SW 1271 (cell line): ENCODE measurements at places on chromosomes 2 and 18.

GRCh38 chr2:187390891-187391290 lies 57.2 kb downstream of the CALCRL start:
- DNase-seq = peak; percentile 68

DNA sequence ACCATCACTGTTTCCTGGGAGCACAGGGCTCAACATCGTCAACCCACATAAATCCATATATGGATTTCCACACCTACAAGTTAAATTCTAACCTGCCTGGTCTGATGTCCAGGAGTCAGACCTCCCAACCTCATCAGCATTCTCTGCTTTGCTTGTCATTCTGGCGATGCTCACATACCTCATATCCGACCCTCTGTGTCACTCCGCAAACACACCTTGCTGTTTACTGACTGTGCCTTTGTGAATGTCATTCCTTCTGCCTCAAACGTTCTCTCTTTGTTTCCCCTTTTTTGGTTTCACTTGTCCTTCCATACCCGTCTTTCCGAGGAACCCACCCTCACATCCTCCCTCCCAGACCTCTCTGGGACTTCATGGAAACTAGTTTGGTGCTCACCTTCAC lies 187.1 kb downstream of the ACTR3 start:
- no peak for DNase-seq

DNA sequence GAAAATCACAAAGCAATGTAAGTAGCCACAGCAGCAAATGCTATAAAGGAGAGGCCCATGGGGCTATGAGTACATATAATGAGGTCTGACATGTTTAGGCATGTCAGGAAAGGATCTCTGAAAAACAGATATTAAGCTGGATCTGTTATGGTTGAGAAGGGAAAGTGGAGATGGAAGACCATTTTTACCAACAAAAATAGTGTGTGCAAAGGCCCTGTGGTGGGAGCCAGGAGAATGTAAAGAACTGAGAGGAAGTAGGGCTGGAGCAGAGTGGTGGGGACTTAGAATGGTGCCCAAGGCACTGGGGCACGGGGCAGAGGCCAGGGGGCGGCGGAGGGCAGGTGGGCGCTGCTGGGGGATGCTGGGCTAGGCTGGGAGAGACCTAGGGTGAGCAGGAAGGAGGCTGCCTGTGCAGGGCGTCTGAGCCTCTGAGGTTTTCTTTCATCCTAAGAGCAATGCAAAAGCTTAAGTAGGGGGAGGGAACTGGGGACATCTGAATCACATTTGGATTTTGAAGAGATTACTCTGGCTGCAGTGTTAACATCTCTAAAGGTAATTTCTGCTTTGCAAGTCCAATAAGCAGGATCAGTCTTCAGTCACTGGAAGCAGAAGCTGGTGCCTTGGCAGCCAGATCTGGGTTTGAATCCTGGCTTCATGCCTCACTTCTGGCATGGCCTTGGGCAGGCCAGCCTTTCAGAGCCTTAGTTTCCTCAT lies 4.9 kb upstream of the AGFG1 start:
- DNase-seq = no peak

DNA sequence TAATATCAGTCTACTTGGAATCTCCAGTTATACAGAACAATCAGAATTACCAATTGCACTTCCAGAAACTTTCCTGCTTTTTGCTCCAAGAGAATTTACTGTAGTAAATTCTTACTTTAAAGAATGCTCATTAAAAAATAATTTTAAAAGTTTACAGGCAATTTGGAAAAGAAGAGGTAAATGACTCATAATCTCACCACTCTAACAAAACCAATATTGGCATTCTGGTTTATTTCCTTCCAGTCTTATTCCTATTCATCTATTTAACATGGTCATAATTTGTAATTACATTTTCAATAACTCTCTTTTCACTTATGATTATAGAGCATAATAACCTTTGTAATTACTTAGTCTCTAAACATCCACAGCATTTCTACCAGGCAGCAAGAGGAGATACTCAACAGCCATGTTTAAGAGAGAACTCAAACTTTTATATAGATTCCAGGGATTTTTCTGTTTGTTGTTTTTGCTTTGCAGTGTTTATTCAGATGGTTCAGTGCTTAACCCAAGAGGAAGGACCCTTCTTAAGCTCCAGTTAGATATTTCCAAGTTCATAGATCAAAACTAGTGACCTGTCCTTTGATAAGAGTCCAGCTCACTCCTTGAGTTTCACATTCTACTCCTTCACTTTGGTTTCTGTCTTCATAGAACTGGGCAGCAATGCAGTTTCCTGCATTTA lies 464.7 kb downstream of the TXNL1 start:
- no peak for DNase-seq

DNA sequence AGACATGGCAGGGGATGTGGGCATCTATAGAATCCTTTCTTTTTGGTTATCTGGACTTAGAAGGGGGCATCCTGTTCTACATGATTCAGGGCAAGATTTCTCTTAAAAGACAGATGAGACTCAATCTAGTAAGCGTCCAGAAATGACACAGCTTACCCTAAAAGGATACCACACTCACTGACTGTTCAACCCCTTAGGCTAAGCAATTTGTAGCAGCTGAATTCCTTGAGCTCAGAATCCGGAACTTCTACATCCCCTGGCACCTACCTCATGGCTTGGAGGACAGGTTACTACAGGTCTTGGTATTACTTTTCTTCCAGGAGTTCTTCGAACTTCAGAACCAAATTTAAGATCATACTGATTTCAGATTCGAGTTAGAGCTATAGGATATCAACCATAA lies 138.4 kb downstream of the LAMA3 start:
- DNase-seq = no peak

- no peak for DNase-seq
These were observed 511.6 kb upstream of the CELF4 start for GRCh38 chr18:38077229-38077628.

DNA sequence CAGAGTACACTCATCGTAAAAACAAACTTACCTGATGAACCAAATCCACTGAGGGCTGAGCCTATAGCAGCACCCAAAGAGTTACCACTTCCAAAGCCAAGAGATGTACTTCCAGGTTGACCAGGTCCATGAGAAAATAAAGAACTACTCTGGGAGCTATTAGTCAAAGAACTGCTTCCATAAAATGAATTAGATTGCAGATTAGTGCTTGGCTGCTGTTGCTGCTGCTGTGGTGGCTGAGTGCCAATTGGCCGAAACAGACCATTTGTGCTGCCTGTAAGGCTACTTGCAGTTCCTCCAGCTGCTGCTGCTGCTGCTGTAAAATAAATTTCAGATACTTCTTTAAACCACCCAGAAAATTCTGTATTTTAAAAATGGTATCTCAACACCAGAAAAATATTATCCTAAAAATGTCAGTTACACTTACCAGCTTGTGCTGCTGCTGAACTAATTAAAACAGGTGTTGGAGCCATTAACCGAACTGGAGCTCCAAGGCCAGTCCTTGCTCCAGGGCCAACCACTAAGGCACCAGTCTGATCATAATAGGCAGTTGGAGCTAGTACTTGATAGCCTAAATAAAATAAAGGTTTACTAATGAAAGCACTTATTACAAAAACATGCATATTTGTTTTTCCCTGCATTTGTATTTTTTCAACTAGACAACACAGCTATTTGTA lies 58.1 kb upstream of the SDC1 start:
- no peak for DNase-seq

GRCh38 chr2:143399631-143400069 lies 270.4 kb downstream of the ARHGAP15 start:
- DNase-seq = no peak

DNA sequence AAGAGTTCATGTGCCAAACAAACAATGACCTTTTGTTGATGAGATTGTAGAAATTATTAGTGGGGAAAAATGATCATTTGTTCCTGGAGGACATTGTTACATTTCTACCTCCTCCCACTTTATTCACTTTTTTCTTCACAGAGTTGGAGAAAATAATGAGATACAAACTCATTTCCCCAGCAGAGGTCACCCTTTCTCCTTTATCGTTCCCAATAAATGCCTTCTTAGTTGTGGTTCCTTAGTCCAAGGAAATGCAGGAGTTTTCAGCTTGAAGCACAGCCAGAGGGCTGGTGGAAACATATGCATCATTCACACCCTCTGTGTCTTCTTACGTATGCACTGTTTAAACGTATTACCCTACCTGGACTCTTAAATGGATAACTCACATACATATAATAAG lies 108.8 kb downstream of the SLC4A3 start:
- peak; percentile 63 for DNase-seq

DNA sequence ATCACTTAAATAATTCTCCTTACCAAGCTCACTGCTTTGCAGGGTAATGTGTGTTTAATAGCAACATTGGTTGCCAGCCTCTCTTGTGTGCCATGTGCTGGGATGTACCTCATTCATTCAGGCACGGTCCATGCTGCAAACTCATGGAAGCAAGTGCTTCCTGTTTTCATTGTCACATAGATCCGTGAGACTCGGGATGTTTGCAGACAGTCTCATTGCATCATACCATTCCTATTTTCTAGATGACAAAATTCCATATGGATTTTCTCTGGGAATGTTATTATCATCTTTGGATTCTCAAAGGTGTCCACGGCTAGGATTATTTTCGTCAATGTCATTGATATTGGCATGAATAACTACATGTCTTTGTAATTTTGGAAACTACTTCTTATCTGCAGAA lies 60.0 kb upstream of the HDAC4 start:
- no peak for DNase-seq

DNA sequence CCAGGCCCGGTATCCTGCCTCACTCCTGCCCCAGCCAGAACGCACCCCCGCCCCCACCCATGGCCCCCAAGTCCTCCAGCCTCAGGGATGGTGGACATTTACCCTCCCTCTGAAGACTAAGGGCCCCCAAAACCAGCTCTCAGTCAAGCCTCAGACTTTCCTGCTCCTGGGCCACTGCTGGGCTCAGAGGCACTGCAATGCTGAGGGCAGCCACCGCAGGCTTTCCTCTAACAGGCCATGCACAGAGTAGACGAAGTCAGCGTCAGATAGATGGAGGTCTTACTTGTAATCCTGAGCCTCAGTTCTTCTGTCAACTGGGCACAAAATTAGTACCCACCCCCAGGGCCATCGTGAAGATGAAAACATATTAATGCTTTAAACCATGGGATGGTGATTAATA lies 92.6 kb downstream of the TTC32 start:
- DNase-seq = no peak

GRCh38 chr2:72886505-72887031 lies 640 bp upstream of the SPR start:
- no peak for DNase-seq

GRCh38 chr2:95836151-95836550 lies 155.5 kb downstream of the ANKRD36C start:
- no peak for DNase-seq

DNA sequence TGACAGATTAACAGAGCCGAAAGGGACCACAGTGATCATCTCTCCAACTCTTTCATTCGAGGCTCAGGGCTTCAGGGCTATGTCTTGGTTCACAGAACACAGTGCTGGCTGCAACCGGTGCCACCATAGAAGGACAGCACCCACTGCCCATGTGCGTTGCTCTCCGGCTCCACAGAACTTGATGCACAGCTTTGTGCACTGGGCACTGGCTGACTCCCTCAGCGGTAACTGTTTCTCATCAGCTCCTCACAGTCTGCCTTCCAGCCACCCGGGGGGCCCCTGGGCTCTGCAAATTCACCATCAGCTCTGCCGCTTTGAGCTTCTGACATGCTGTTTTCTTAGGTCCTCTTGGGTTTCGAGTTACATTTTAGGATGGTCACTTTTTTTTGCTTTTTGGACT lies 124.3 kb upstream of the RAB12 start:
- DNase-seq = no peak

- no peak for DNase-seq
These were observed 66.1 kb upstream of the RGPD5 start for GRCh38 chr2:109727929-109728447.

DNA sequence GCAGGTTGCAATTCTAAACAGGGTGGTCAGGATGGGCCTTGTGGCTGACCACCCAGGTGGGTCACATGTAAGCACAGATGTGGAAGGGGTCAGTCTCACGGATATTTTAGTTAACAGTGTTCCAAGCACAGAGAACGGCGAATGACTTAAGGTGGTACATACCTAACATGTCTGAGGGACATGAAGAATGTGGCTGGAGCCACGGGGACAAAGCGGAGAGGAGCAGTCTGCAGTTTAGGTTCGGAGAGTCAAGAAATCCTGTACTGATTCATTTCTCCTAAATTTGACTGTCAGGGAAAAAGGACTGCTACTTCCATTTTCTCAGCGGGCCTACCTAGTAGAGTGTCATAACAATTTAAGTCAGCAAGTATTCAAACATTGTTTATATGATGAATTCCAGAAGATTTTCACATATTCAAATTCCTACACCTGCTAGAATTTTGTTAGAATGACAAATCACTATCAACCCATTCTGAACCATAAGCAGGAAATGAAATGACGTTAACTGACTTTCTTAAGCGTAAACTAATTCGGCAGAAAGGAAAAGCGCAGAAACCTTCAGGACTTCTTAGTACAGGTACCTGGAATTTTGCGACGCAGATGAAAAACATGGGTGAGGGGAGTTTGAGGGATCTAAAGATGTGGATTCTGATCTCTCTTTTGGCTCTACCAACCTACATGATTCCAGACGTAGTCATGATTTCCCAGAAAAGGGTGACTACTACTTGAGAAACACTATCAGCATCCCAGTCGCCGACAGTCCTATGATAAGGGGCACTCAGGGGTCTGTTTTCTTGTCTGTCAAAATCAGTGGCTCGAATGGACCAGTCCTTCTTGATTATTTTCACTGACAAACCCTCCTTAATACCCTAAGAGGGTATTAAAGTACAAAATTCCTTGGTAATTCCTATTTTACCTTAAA lies 41.3 kb downstream of the PTPN2 start:
- no peak for DNase-seq

DNA sequence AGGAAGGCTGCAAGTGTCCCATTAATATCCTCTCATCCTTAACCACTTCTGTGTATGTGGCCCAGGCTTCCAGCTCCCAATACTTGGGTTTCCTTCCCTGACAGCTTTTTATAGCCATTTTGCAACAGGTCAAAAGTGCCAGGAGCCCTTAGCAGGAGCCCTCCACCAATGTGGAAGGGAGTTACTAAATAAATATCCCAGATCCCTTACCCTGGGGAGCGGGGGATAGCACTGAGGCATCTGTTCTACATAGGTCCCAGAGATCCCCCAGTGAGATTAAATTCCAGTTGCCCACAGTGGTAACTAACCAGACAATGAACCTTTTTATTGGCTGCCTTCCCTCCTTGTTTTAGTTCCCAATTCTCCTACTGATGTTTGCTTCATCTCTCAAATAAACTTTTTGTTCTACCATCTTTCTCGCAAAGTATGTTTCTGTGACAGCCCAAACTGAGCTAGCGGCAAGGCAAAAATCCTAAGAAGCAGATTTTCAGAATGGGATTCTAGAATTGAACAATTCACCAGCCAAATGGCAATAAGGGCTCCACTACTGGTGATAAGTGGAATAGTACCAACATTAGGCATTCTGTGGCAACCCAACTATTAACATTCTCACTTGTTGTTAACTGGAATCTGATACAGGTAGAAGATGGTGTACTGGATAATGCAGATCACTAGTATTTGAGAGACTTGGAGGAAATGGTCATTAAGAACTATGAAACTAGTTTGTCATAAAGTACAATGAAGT lies 83.9 kb upstream of the MAPRE2 start:
- no peak for DNase-seq
